ENCODE measurements at places on chromosomes 4 and X. TPM values are rescaled to one million over a fixed set of nuclear protein-coding genes. Genes with fewer than 3 reads are reported as not detected.

- no peaks in the 10 kb centered on the region for H3K36me3 ChIP-seq
- no peak overlapping the region for H3K27ac ChIP-seq
- DNase-seq: no peak
- H3K4me3 ChIP-seq: no peak overlapping the region
- peaks cover 9% of the 10 kb centered on the region for H3K4me1 ChIP-seq
Observed at GRCh38 chr4:176241703-176242102, 27.3 kb downstream of the ASB5 start.

- no peaks in the 10 kb centered on the region for H3K27me3 ChIP-seq
- DNase-seq: no peak
- H3K36me3 ChIP-seq: peaks cover 62% of the 10 kb centered on the region
- H3K27ac ChIP-seq: no peak overlapping the region
- H3K4me1 ChIP-seq: no peaks in the 10 kb centered on the region
Observed at GRCh38 chr4:147640331-147640730, 23.1 kb downstream of the TMEM184C start.

- no peaks in the 10 kb centered on the region for H3K4me1 ChIP-seq
- no peaks in the 10 kb centered on the region for H3K36me3 ChIP-seq
- no peaks in the 10 kb centered on the region for H3K27me3 ChIP-seq
- no peak for DNase-seq
- no peak overlapping the region for H3K4me3 ChIP-seq
Observed at GRCh38 chr4:111323496-111323895, 700.6 kb upstream of the PITX2 start.

Gene IL13RA2
- total RNA-seq: not detected

Gene ERVMER34-1
- 4.6 TPM for total RNA-seq

GRCh38 chrX:78024349-78025059, 55.1 kb upstream of the PGAM4 start:
- no peaks in the 10 kb centered on the region for H3K36me3 ChIP-seq
- no peak for DNase-seq
- no peak overlapping the region for H3K27ac ChIP-seq
- H3K27me3 ChIP-seq: no peaks in the 10 kb centered on the region
- no peak overlapping the region for H3K4me3 ChIP-seq

Gene ADH4
- not detected for total RNA-seq

Measured in heart left ventricle (tissue), 16 donors.